Fibroblast of skin of left biceps (primary cell): ENCODE measurements at places on chromosomes 6 and 20.

- DNase-seq = no peak
Observed at GRCh38 chr20:9068233-9068801, 570 bp upstream of the PLCB4 start.

DNA sequence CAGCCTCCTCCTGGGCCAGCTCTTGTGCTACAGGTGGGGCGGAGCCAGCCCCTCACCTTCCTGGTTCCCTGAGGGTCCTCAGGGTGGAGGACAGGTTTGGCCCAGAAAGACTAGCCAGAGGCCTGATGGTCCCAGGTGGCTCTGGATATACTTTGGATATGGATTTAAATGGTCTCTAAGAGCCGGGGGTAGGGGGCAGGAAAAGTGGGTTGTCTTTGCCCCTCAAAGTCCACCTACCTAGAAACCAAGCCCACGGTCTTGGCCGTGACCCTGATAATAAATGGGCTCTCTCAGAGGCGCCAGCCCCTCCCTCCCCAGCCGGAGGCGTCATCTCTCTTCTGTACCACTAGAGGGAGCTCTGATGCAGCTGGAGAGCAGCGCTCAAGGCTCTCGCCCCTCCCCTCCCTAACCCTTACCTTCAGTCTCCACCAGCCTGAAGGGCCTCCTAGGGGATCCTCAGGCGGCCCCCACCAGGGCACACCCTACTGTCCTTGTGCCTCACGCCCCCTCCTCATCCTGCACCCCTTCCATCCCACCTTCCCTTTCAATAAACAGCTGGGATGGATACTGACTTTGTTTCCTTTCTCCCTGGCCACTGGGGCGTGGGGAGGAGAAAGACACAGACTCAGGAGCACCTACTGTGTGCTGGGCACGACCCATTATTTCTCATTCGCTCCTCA, 7.5 kb downstream of the NRSN2 start:
- peak; percentile 23 for DNase-seq

DNA sequence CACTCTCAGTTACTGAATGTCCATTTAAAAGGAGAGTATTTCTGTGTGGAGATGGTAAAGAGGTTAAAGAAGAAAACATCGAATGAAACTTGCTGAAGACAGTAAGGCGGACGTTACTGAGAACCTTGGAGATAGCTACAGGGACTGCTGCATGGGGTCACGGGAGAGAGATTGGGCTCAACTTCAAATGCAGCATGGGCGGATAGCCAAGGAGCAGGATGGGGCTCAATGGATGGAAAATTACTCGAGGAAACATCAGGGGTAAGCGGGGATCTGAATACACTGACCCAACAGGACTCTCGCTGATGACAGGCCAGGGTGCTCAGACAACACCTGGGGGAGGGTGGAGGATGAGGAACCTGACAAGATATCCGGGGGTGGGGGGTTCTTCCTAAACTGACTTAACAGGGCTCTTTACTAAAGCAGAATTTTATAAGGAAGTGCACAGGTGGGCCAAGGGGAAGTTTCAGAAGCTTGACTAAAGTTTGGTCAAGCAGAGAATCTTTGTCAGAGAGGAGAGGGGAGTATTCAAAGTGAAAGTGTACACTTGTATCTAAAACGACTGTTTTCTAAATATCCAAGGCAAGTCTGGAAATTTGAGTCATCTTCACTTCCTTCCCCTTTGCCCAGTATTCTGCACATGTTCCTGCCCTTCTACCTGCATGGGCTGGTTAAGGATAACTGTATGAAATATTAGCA, 22.8 kb downstream of the ECT2L start:
- DNase-seq = no peak

DNA sequence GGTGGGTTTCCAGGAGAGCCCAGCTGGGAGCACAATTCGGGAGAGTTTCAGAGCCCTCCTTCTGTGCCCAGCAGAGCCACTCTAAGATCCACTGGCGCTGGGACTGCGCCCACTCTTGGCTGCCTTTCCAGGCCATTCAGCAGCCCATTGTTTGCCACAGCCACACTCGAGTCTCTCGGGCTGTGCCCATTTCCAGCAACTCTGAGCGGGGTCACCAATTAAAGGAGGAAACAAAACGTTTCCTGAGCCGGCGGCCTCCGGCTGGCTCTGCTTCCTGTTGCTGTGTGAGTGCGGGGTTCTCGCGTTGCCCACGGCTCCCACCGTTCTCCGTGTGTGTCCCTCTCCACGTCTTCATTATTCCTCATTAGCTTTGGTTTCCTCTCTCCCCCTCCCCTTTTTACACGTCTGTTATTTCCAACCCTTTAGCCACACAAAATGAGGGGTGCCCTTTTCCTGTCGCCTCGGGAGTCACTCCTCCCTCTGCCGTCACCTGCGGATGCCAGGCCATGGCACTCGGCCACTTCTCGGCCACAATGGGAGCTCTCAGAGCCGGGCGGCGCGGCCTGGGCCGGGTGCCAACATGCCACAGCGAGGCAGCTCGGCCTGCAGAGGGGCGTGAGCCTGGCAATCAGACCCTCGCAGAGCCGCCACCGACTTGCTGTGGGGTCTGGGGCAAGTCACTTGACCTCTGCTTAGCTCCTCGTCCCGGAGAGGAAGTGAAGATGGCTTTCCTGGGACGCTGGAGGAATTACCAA, 94.3 kb upstream of the NKX2-2 start:
- no peak for DNase-seq

- no peak for DNase-seq
Observed at GRCh38 chr6:109690373-109690736, 647 bp downstream of the AK9 start.

- no peak for DNase-seq
Observed at GRCh38 chr6:33607126-33607783, 13.9 kb upstream of the ITPR3 start.

GRCh38 chr6:161674930-161675682, 401.2 kb upstream of the AGPAT4 start:
- DNase-seq = no peak

DNA sequence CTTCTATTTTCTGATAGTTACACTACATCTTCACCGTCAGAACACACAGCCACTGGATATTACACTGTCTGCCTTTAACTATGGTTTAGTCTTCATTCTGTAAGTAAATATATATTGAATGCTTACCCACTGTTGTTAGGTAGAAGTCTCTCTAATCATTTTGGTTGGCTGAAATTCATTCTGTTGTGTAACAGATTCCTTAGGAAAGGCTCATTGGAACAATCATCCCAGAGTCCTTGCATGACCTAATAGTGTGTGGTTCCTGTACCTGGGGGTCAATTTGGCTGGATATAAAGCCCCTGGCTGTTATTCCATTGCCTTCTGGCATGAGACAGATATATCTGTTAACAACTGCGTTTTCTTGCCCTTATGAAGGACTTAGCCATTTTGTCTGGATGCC, 9.9 kb downstream of the BLOC1S5 start:
- no peak for DNase-seq

- DNase-seq = no peak
Observed at GRCh38 chr6:148225871-148226270, 116.8 kb upstream of the SASH1 start.

DNA sequence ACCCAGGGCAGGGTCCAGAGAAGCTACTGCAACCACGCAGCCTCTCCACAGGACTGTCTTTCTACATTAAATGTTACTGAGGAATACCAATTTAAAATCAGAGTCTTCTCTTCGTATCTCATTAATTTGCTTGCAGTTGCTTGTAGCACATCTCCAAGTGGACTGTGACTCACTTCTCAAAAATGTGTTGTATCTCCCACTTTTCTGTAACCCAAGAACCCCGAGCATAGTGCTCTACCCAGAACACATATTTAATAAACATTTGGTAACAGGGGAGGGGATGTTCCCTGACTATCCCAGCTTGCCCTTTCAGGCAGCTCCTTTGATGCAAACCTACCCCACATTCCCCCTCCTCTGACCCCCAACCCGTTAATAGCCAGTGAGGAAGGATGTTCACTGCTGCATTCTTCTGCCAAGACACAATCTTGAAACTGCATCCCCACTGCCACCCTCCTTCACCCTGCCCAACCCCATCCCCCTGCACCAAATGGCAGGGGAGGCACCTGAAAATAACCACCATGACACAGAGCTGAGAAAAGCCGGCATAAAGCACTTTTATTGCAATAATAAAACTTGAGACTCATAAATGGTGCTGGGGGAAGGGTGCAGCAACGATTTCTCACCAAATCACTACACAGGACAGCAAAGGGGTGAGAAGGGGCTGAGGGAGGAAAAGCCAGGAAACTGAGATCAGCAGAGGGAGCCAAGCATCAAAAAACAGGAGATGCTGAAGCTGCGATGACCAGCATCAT, 24.2 kb downstream of the FKBP1A start:
- DNase-seq = no peak

GRCh38 chr6:166465671-166466087, 82.9 kb upstream of the MPC1 start:
- DNase-seq = no peak

- no peak for DNase-seq
Observed at GRCh38 chr6:7050872-7051779, 56.6 kb upstream of the RREB1 start.

GRCh38 chr6:149907317-149907716, 9.4 kb upstream of the RAET1E start:
- DNase-seq = no peak

GRCh38 chr6:143657809-143658208, 20.0 kb upstream of the PHACTR2 start:
- DNase-seq = no peak

DNA sequence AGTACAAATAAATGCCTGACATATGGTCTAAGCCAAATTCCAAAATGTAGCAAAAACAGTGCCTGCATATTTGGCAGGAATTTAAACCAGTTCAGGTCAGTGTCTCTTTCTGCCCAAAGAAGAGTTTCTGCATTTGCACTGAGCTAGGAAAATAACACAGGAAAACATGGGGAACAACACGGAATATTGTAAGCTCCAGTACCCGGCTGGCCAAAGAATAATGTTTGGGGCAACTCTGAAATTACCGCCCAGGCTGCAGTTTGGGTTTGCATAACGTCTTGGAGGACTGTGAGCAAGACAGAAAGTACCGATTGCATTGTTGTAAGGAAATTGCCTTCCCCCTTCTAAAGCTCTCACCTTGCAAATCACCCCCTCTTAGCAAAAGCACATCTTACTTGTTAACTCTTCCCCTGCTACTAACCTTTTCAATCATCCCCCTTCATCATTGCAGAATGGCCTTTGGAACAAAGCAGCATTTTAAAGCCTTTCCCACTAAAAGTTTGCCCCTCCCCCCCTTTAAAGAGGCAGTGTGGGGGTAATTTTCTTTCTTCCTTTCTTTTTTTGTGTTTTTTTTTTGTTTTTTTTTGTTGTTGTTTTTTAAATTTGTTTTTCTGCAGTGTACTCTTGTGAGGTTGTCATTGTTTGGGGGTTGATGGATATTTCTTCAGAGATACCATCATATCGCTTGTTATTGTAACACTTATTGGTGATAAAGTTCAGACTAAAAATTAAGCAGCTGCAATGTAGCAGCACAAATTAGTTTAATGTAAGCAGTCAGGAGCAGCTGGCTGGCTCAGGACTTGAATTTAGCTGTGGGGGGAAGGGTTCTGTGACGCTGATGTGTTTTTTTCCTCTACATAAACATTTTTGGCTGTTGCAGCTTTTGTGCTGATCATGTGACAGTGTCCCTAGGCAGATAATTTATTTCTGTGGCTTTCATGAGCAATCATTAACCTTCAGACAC, 100.0 kb upstream of the CITED2 start:
- no peak for DNase-seq

DNA sequence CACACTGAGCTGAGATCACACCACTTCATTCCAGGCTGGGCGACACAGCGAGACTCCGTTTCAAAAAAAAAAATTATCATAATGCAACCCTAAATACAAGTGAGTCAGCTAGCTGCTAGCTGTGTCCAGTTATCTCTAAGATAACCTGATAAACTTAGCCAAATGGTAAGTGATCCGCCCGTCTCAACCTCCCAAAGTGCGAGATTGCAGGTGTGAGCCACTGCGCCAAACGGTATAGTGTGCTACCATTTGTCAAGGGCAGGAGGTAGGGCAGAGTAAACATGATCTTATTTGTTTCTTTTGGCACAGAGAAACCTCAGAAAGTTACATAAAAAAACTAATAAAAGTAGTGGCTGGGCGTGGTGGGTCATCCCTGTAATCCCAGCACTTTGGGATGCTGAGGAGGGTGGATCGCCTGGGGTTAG, 4.7 kb upstream of the C6orf132 start:
- DNase-seq = no peak
